Sigmoid colon (tissue), 7 donors: ENCODE measurements at places on chromosomes 1 and 21. TPM values are rescaled to one million over a fixed set of nuclear protein-coding genes. Genes with fewer than 3 reads are reported as not detected.

PLA2G2F gene
- total RNA-seq, result not detected

GAS5 gene
- 489 TPM for total RNA-seq

RXFP4 gene
- total RNA-seq, result not detected

TNFRSF9 gene
- total RNA-seq, result not detected

GRCh38 chr1:43505077-43505780 lies 25.5 kb upstream of the PTPRF start:
- DNase-seq, result no peak

- no peak for DNase-seq
Observed at GRCh38 chr1:13517193-13517812, 3.5 kb upstream of the LRRC38 start.

ZNF687 gene
- 17.8 TPM for total RNA-seq

GRCh38 chr1:45925728-45926287 lies 122.4 kb downstream of the MAST2 start:
- DNase-seq, result no peak

DNA sequence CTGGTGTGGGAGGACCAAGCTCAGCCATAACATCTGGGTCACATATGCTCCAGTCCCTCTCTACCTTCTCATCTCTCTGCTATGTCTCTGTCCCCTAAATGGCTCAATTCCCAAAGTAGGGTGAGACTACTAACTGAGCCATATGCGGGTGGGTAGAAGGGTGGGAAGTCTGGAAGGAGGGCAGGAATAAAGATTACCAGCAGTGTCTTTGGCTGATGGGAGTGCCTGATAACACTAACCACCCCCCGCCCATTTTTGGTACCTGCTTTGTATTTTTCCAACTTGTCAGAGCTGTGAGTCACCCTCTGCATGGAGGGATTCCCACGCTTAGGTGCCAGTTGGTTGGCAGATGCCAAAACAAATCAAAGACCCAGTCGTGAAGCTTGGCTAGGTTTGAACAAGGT lies 14.9 kb upstream of the SSBP3 start:
- DNase-seq, result no peak

GRCh38 chr1:66623812-66624211 lies 89.9 kb downstream of the SGIP1 start:
- no peak for DNase-seq

PKN2 gene
- total RNA-seq, result 41.0 TPM
